ENCODE measurements at places on chromosomes 6 and 20. TPM values are rescaled to one million over a fixed set of nuclear protein-coding genes. Genes with fewer than 3 reads are reported as not detected.

Gene ADTRP
- 8.0 TPM for total RNA-seq

Gene KCNG1
- total RNA-seq = not detected

Gene OR2H1
- total RNA-seq = not detected

Gene ADAM33
- not detected for total RNA-seq

Gene HNF4A
- not detected for total RNA-seq

Gene HFE
- 4.2 TPM for total RNA-seq

Gene CUL7
- total RNA-seq = 13.7 TPM

Gene POPDC3
- not detected for total RNA-seq

Gene TRIM15
- not detected for total RNA-seq

Gene NCOA6
- 29.9 TPM for total RNA-seq

Gene BPIFB3
- total RNA-seq = not detected

Gene PI16
- 6.0 TPM for total RNA-seq

Gene PLEKHG1
- total RNA-seq = 3.9 TPM

Gene MUC22
- total RNA-seq = not detected

Gene FOXC1
- not detected for total RNA-seq

Gene CD93
- total RNA-seq = 1.2 TPM

Gene PRRT1
- 1.9 TPM for total RNA-seq

Gene ADGB
- not detected for total RNA-seq

Gene ALDH5A1
- total RNA-seq = 13.0 TPM

Gene ELOVL2
- total RNA-seq = not detected

Gene MAK
- not detected for total RNA-seq

Gene RHAG
- total RNA-seq = not detected
